ENCODE measurements at places on chromosomes 16 and 17. TPM values are rescaled to one million over a fixed set of nuclear protein-coding genes. Genes with fewer than 3 reads are reported as not detected.

Gene SULT1A2
- 0.56 TPM for total RNA-seq

Gene EIF3C
- 65.1 TPM for total RNA-seq

Gene CYB561
- total RNA-seq = 15.1 TPM

Gene FOXN1
- not detected for total RNA-seq

Gene CNGB1
- total RNA-seq = not detected

Gene NAGS
- 0.96 TPM for total RNA-seq

Gene LPO
- not detected for total RNA-seq

Gene HSPB9
- total RNA-seq = not detected

Data from regular cardiac myocyte (primary cell).